ENCODE measurements at places on chromosomes 1 and 21.

- DNase-seq, result no peak
These were observed 26.6 kb downstream of the KCNK2 start for GRCh38 chr1:215109171-215109570.

DNA sequence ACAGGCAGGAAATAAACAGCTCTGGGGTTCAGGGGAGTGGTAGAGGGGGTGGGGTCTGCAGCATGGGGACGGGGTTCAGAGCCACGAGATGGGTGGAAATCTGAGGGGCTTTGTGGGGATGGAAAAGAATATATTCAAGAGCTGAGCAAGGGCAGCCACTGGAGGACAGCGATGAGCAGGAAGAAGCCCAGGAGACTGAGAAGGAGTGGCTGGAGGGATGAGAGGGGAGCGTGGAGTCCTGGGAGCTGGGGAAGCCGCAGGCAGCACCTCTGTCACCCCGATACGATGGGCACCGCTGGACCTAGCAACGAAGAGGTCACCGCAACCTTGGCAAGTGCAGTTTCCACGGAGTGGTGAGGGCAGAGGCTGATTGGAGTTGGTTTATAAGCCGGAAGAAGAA is 10.0 kb upstream of the KCNAB2 start:
- DNase-seq, result no peak

DNA sequence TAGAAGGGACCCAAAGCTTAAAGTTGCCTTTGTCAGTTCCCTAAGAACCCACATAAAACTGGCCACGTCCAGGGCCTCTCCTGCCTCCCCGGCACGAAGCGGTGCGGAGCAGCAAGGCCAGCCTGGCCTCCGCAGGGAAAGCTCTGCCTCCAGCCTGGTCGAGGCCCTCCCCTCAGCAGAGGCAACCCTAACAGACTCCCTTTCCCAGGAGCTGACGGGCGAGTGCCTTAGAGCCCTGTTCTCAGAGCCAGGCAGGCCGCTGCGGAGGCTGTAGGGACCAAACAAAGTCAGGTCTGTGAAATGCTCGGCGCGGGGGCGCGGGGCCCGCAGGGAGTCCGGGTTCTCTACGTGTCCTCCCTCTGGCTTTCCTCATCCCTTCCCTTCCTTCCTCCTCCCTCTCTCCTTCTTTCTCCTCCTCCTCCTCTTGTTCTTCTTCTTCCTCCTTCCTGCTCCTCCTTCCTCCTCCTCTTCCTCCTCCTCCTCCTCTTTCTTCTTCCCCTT is 40.7 kb downstream of the RIPK4 start:
- DNase-seq, result no peak

GRCh38 chr1:193355178-193355577 is 168.8 kb upstream of the B3GALT2 start:
- DNase-seq, result no peak

Data from vagina (tissue), 2 donors.